CD4-positive, alpha-beta T cell treated with Interleukin-17A for 4 hours (primary cell): ENCODE measurements at places on chromosomes 6 and 20.

DNA sequence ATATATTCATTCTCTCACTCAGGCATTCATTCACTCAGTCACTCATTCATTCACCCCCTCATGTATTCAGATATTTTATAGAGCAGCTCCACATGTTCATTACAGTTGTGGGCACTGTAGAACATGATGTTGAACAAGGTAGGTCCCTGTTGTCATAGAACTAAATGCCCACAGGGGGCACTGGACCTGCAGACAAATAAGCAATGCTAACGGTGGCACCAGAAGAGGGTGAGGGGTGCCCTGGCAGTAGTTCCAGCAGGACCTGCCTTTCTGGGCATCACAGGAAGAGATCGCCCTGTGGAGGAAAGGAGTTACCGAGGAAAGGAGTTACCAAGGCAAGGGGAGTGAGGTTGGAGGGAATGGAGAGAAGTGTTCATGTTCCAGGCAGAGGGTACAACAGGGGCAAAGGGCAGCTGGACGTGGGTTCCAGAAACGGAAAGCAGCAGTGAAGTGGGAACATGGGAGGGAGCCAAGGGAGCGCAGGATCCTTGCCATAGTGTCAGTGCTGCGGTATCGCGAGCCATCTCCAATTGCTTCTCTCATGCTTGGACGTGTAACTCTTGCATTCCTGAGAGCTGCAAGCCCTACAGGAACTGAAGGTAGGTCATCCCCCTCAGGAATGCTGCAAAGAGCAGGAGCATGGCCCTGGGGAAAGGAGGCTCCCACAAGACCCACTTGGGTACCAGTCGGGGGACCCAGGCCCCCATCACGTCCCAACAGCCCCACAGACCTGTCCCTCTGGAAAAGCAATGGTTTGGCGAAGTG is 128.2 kb downstream of the EDN3 start:
- DNase-seq = no peak

DNA sequence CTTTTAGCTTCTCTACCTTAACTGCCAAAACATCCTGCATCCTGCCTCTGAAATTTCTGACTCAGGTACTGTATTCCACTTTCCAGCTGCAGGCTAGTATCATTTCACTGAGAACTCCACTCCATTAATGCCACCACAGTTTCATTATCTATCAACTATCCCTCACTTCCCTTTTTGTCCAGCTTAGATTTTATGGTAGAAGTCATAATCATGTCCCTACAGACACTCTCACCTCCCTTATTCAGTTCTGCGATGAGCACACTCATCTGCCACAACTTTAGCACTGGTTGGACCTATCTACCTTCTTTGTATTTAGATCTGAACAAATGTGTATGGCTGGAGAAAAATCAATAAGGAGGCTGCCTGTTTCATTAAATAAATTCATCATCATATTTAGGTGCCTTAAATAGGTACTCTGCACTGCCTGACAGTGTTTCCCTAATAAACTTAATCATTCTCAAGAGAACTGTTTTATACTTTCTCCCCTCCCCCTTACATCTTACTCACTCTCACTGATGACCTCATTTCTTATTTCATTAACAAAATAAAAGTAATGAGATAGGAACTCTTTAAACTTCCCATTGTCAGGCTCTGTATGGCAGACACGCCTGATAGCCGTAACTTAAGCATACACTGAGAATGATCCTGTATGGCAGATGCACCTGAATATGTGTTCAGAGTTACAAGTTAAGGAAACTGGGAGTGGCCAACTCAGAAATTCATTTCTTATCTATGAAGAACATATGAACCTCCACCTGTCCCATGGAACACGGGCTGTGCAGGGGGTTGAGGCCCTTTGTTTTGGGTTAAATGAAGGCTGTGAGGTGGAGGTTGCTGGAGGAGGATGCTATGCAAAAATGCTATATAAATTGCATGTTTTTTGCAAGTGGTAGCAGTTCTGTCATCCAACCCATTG is 95.3 kb upstream of the MAN1A1 start:
- DNase-seq = no peak

DNA sequence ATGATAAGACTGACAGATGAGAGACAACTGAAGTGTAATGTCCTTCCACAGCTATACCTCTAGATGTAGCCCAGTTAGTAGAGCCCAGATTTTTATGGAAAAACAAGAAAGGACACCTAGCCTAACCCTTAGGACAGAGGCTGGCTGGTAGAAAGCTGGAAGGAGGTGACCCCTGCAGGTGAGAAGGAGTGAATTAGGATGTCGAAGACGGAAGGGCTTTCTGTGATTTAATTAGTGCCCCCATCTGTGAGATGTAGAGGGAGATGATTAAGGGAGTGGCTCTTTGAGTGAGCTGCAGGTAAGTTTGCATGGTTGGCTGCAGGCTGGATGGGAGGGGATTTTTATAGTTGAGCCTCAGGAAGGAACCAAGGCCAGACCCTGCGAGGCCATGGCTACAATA is 82.8 kb downstream of the GFRA4 start:
- no peak for DNase-seq

GRCh38 chr6:142648036-142648451 is 296.9 kb downstream of the HIVEP2 start:
- no peak for DNase-seq

- DNase-seq = no peak
Observed at GRCh38 chr6:24323632-24324337, 34.1 kb downstream of the DCDC2 start.

DNA sequence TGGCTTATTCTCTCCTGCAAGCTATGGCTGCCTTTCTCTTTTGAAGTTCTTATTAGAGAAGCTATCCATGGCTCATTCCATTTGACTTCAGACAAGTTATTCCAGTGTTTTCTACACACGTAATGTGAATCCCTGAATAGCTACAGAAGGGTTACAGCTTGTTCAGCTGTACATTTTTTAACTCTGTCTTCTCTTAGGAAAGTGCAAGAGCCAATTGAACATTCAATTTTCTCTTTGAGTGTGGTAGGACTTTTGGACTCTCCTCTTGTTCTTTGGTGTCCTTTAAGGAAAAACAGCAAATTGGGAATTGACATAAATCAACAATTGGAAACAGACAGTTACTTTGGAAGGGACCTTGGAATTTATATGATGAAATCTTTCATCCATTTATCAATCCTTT is 125.8 kb downstream of the EPM2A start:
- no peak for DNase-seq

DNA sequence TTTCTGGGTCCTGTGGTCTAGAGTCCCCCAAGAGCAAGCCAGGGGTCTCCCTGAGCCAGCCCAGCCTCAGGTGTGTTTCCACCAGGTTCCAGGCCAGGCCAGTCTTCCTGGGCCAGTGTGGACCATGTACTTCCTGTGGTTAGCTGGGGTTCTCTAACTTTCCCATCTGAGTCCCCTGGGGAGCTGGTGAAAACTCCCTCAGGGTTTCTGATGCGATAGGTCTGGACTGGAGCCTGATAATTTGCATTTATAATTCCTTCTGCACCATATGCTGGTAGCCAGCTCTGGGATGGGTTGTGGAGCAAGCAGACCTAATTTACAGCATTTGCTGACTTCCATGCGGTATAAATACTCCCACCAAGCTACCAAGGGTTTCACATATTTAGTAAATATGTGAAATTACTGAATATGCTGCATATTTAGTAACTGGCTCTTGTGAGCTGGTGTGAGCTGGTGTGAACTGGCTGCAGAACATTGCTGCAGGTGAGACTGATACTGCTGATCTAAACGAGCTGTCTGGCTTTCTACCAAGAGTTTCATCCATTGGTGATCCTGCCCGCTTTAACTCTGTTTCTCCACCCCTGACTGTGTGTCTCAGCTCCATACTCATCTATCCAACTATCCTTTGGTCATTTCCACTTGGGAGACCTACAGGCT is 62.6 kb downstream of the RIN2 start:
- DNase-seq = no peak

DNA sequence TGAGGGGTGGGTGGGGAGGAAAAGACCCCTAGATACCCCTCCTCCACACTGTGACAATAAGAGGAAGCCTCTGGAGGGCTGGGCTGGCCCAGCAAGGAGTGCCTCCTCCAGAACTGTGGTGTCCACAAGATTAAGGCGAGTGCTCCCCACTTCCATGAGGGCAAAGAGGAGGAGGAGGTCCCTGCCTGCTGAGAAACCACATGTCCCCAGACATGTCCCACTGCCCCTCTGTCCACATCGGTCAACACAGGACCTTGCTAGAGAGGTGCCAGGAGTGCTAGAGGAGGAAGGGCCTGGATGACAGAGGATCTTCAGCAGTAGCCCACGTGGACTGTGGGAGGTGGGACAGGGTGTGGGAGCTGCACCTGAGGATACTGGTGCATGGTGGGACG is 3.1 kb downstream of the RAET1G start:
- no peak for DNase-seq

DNA sequence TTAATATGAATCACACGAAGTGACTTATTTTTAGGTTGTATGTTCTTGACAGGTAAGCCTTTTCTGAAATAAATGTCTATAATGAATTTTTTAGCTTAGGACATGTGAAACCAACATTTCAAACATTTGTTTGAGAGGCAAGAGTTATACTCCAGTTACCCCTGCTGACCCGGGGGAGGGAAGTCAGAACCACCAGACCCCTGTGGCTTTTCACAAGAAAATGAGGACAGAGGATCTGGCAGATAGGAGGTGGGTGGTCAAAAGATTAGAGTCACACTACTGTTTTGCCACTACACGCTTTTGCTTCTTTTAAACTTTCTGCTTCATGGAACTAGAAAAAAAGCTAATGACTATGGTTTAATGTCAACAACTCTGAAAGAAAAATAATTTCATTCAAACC is 27.5 kb upstream of the ADGRF4 start:
- DNase-seq = no peak

DNA sequence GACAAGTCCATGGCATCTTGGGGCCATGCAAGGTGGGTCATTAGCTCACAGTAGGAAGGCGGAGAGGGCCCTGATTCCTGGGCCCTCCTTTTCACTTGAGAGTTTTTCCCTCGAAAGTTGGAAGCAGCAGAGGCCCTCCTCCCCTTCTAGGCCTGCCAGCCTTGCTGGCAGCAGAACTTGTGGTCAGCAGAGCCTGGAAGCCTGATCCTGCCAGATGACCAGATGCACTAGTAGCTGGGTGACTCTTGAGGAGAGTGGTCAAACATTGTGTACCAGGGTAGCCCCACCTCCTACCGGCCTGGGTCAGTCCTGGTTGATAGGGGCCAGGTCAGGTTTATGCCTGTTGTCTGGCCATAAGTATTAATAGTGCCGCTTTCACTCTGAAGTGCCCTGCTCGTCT is 3.8 kb upstream of the HMGA1 start:
- DNase-seq = no peak

DNA sequence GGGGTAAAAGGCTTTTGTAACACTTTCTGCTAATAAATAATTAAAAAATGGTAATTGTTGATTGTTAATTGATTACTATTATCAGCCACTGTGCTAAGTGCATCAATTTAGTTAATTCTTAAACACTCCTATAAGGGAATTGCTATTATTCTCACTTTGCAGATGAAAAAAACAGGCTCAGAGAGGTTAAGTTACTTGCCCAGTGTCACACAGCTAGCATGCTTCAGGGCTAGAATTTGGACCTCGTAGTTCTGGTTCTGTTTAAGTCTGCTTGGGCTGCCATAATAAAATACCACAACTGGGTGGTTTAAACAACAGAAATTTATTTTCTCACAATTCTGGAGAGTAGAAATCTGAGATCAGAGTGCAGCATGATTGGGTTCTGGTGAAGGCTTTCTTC is 164.8 kb upstream of the TBX18 start:
- no peak for DNase-seq

GRCh38 chr6:78867020-78867369 is 356 bp upstream of the IRAK1BP1 start:
- no peak for DNase-seq

GRCh38 chr6:33243476-33243875 is 28.2 kb downstream of the VPS52 start:
- DNase-seq = no peak

DNA sequence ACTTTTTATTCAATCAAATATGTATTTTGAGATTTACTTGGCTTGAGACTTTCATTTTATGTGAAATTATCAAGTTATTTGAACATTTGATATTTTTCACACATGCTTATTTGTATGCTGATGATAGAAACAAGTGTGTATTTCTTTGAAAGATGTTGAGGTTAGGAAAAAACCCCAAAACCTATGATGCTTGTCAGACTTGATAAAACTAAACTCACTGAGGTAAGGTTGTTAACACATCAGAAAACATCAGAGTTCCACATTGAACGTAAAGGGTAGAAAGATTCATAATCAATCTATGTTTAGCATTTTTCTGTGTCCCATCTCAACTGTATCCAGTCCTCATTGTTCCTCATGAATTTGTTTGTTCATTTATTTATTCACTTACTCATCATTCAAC is 12.2 kb downstream of the SF3B5 start:
- DNase-seq = no peak

DNA sequence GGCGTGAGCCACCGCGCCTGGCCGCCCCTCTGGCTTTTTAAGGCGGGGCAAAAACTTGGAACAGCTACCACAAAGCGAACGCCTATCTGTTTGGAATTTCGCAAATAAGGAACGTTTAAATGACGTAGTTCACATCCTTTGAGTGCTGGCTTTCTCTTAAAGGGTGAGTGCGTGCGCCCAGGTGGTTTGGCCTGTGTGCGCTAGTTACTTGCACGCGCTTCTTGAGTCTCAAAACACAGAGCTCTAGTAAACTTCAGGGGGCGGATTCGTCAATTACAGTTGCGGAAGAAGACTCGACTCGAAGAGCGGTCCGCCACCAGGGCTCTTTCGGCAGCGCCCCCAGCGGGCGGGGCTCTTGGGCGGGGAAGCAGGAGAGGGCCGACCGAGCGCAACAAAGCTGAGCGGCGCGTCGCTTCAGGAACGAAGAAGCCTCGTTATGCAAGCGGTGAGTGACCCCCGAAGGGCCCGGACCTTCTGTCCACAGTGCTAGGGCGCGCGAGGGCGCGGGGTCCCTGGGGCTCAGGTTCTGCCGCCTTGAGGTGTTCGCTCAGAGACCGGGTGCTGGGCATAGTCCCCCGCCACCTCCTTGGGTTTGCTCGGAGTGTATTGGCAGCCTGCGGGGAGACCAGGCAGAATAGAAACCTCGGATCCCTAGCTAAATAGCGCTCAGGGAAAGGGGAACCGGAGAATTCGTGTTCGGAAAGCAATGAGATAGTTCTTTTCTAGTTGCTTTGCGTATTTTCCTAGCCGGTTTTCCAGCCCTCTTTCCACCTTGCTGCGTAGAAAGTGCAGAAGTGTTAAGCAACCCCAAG is at the start of gene SYCP2L:
Gene SYCP2L, plus strand, starts transcription at position 362 of the 812 bp plus-strand sequence. Its CDS starts 75 bp downstream, at position 437.
- DNase-seq = peak; percentile 10

DNA sequence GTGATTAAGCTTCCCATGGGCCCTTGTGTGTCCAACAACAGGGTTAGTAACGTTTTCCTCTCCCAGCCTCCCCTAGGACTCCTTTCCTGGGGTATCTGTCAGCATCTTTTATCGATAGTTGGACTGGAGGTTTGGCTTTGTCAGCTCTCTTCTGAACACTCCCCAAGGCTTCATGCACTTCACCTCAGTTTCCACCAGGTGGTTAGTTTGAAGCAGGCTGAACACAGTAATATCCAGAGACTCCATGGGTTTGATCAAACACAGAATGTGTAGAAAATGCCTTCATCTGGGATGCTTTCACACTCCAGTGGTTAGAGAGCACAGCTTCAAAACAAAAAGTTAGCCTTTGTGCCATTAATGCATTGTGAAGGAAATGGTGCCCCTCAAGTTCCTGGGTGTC is 139.1 kb downstream of the SLC24A3 start:
- no peak for DNase-seq

- no peak for DNase-seq
Observed at GRCh38 chr6:2938004-2938631, 33.2 kb downstream of the SERPINB6 start.

- no peak for DNase-seq
Observed at GRCh38 chr6:53378208-53378607, 29.5 kb upstream of the ELOVL5 start.

- no peak for DNase-seq
Observed at GRCh38 chr6:170437719-170438401, 115.2 kb downstream of the PSMB1 start.

GRCh38 chr6:56820060-56820459 is 134.8 kb upstream of the BEND6 start:
- DNase-seq = no peak
